ENCODE measurements at places on chromosomes 2 and 18. TPM values are rescaled to one million over a fixed set of nuclear protein-coding genes. Genes with fewer than 3 reads are reported as not detected.

Gene CSRNP3
- not detected for total RNA-seq

Gene GDF7
- total RNA-seq, result not detected

GRCh38 chr18:56660655-56661054 lies 9.5 kb downstream of the WDR7 start:
- DNase-seq, result no peak

GRCh38 chr18:55849391-55849790 lies 261.4 kb upstream of the TCF4 start:
- no peak for DNase-seq

Gene SLC9A2
- 0.05 TPM for total RNA-seq

DNA sequence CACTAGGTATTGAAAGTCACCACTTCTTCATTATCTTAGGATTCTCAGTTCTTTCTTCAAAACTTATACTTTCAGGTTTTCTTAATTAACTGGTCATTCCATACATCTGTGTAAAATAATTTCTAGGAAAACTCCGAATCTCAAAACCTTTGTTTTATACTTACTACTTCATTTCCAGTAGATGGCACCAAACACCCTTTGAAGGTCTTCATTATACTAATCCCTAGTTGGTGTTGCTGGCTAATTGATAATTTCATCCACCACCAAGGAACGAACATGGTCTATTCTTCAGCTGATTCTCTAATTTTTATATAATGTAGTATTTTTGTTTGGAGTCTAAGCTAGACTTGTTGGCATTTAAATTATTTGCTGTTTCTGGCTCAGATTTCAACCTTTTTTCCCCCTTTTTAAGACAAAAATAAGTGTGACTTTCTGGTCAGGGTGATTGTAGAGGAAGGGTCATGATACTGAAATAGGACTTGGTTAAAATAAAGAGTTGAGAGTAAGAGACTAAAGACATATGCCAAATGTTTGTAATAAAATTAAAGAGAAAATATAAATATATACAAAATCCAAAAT lies 2.8 kb upstream of the MXD1 start:
- DNase-seq, result no peak

Gene TLK1
- total RNA-seq, result 80.8 TPM

DNA sequence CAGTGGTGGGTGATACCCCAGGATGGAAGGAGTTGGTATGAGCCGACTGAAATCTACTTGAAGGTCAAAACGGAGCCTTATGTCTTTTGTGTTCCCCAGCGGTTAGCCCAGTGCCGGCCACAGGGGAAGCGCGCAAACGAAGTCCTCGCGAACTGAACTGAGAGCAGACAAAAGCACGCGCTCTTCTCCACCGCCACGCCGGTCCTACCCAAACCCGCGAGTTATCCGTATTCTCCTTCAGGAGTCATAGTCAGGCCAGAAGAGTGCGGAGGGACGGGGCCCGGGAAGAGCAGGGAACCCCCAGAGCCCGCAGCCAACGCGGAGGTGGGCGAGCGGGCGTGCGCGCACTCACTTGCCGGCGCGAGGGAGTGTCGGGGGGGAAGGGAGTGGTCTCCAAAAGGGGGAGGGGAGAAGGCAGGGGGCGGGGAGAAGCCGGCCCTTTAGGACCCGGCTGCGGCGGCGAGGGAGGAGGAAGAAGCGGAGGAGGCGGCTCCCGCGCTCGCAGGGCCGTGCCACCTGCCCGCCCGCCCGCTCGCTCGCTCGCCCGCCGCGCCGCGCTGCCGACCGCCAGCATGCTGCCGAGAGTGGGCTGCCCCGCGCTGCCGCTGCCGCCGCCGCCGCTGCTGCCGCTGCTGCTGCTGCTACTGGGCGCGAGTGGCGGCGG lies at the start of gene IGFBP2:
Gene IGFBP2 (plus strand): TSS at position 469 of the 664 bp plus-strand sequence. CDS start 104 bp downstream, at position 573.
- no peak for DNase-seq

Gene SERPINB11
- not detected for total RNA-seq

Gene DAPL1
- not detected for total RNA-seq

- no peak for DNase-seq
Observed at GRCh38 chr2:68357605-68358337, 7.3 kb upstream of the PLEK start.

Gene KLHL14
- not detected for total RNA-seq

DNA sequence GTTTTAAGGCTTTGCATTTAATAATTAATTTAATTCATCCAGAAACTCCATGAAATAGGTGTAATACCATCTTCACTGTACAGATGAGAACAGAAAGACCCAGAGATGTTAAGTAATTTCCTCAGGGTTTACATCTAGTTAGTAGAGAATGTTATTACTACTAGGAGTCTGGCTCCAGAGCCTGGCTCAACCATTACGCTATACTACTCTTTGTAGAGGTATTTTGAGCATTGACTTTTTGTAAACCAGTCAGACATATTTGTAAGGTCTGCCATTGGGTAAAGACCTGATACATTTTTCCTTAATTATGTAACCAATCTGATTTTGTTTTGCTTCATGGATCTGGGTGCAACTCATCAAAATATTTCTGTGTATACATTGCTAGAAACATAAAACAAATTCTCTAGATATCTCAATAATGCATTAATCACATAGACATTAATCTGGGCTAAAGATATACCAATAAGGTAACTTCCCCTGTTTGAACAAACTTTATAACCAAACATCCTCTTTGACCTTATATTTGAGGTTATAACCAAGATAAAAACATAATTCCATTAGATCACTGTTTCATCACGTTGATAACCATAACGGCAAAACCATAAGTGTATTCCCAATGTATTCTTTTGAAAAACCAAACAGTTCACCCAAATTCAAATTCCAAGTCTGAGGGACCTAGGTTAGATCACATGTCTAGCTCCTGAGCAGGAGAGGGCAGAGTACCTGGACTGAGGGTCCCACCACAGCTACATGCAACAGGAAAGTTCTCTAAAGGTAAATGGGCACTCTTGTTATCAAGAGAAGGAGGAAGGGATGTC lies 135.0 kb downstream of the IKZF2 start:
- DNase-seq, result no peak

Gene TSPYL6
- total RNA-seq, result not detected

DNA sequence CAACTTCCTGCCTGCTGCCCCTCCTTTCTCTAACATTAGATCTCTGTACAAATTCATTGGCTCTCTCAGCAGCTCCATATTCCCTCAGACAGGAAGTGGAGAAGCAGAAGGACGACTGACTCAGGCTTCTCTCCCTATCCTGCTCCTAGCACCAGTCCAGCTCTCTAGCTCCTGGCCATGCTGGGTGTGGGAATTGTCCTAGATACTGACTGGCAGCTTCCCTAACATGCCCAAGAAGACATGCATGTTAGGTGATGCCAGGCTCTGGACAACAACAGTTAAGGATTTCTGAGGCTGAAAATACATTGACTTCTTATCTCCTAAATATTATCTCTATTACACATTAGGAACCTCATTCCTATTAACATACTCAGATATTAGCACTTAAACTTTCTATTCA lies 292.9 kb downstream of the IKZF2 start:
- no peak for DNase-seq

Gene GNLY
- 15.0 TPM for total RNA-seq

Gene NYAP2
- total RNA-seq, result 0.11 TPM

GRCh38 chr2:3956892-3957291 lies 253.5 kb downstream of the DCDC2C start:
- DNase-seq, result no peak

GRCh38 chr2:163553601-163554000 lies 182.2 kb downstream of the FIGN start:
- no peak for DNase-seq

- no peak for DNase-seq
Observed at GRCh38 chr2:18800240-18800971, 211.0 kb upstream of the NT5C1B start.

Measured in activated T-cell treated with anti-CD3 and anti-CD28 coated beads, Interleukin-2, amount 50 U/mL, for 4 hours (primary cell).